ENCODE measurements at places on chromosomes 6 and 20.

DNA sequence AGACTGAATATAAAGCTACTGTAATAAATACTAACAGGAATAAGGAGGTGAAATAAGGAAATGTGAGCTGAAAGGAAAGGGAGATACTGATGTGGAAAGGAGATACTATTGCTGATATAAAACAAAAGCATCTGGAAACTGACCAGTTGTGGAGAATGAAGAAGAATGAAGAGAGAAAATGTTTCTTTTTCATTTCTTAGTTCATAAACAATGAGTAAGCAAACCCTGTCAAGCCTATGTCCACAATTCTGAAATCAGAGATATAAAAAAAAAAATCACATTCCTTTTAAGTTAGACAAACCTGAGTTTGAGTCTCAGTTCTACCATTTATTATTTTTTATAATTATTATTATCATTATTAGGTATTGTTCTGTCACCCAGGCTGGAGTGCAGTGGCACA lies 121.6 kb upstream of the GJE1 start:
- no peak for DNase-seq

DNA sequence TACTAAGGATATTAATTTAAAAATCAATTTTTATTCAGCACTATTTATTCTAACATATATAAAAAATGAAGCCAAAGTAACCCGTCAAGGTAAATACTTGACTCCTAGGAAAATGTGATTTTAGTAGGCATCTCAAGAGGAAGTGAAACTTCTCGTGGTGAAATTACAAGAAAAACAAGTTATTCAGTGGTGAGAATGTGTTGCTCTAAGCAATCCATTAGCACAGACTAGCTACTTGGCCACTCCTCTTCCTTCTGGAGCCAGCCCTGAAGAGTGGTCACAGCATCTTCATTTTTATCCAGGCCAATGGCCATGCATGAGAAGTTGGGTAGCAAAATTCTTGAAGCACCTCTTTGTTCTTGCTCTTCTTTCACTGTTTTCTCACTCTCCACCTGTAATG lies 40.4 kb upstream of the GFRAL start:
- no peak for DNase-seq

GRCh38 chr6:18481870-18482269 lies 94.7 kb downstream of the RNF144B start:
- no peak for DNase-seq

DNA sequence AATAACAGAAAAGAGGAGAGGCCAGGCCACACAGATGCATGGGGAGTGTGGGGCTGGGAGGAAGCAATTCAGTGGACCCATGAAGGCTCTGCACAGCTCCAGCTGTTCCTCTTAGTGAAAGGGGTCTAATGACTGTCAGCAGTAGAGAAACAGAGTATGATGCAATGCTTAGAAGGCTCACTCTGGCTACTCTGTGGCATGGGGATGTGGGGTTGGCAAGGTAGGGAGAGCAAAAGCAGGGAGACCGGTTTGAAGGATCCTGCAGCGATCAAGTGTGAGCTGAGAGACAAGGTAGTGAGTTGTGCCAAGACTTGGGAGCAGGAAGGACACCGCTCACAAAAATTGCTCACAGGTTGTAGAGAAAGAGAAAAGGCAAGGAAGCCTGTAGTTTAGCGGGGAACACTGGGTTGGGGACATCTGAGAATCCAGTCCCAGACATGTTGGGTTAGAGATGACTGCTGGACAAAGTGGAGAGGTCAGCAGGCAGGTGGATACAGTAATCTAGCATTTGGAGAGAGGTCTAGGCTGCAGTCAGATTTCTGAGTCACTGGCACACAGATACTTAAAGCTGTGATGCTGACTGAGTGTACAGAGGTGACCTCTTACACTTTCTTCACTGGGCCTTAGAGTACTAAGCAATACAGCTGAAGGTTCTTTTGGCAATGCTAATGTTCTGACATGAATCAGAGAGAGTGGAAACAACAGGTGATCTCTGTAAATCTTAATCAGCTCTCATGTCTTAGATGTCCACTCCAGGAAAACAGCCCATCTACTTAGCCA lies 27.1 kb downstream of the NAPB start:
- no peak for DNase-seq

DNA sequence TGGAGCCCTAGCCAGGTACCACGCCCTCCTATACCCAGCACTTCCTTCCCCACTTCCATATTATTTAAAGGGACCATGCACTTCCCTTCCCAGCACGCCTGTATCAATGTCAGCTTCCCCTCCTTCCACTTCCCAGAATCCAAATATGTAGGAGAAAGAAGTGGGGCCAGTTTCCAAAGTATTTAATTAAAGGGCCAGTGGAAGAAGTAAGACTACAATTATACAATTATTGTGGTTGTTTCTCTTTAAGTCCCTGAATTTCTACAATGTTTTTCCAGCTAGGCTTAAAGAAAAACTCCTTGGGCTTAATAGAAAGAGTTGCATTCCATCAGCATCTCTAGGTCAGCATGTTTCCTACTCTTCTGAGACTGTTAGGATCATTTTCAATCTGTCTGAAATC lies 515.8 kb downstream of the PREX1 start:
- no peak for DNase-seq
